ENCODE measurements at places on chromosomes 12 and 14.
A peak's percentile ranks its signal among the peaks of the same experiment; 100 is the strongest.

GRCh38 chr12:121786440-121786825 is 7.1 kb downstream of the RHOF start:
- peak; percentile 65 for DNase-seq

GRCh38 chr14:35202195-35202594 is 79.8 kb downstream of the PRORP start:
- DNase-seq: peak; percentile 9

DNA sequence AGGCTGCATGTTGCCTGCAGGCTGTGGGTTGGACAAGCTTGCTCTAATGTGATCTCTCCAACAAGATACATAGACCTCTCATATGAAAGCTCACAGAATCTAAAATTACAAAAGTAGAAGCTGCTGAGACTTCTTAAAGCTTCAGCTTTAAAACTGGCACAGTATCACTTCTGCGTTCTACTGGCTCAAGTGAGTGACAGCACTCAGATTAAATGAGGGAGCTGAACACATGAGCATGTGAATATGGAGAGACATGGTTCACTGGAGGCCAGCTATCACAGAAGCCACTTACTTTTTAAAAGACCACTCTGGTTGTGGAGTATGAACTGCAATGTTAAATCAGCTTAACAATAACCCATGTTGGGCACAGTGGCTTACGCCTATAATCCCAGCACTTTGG is 29.1 kb upstream of the ANO6 start:
- DNase-seq: no peak

GRCh38 chr14:50447461-50447860 is 50.8 kb upstream of the CDKL1 start:
- no peak for DNase-seq

GRCh38 chr12:124696693-124697476 is 129.5 kb upstream of the NCOR2 start:
- no peak for DNase-seq

DNA sequence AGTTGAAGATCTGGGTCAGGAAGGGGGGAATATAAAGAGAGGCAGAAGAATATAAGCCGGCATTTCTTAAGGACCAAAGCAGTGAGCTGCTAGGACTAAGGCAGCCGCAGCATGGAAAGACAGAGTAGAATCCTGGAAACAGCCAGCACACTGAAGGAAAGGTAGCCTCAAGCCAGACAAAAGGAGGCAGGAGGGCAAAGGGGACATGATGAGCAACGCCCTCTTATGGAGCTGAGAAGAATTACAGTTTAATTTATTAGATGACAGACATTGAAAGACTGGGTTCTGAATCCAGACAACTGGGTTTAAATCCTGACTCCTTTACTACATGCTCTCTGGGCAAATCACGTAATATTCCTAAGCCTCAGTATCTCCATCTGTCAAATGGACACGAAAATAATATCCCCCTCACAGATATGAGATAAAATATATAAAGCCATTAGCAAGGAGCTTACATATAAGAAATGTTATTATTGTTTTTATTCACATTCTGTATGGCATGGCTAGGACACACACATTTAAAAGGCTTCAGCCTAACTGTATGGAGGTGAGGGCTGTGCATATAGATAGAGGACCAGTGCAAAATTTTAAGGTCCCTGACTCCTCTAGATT is 8.1 kb upstream of the PCED1B start:
- no peak for DNase-seq

DNA sequence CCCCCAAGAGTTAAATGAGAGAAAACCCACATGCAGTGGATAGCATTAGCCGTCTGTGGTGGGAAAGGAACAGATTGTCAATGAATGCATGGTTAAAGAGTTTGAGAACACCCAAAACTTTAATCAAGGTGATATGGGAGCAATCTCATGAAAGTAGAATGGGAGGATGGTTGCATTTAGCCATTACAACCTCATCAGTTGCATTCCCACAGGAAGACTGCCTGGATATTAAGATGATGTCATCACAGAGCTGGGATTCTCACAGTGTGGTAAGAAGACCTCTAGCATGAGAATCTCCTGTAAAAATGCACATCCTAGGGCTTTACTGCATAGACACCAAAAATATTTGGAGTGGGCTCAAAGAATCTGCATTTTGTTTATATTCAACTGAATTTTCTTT is 284.9 kb downstream of the RGS6 start:
- no peak for DNase-seq

- no peak for DNase-seq
These were observed 88.9 kb upstream of the FRMD6 start for GRCh38 chr14:51562816-51563215.

DNA sequence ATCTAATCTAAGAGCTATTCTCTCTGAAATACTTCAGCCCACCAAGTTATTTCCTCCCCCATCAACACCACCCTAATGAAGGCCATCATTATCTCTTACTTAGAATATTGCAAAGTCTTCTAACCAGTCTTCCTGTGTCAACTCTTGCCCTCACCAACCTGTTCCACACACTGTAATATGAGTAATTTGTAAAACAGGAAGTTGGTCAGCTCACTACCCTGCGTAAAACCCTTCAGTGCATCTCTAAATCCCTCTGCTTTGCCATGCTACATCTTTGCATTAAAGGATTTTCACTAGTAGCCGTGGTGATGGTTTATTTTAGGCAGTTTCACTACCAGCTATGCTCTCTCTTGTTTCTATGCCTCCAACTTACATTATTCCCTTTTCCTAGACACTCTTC is 70.0 kb downstream of the KIF21A start:
- peak; percentile 1 for DNase-seq

DNA sequence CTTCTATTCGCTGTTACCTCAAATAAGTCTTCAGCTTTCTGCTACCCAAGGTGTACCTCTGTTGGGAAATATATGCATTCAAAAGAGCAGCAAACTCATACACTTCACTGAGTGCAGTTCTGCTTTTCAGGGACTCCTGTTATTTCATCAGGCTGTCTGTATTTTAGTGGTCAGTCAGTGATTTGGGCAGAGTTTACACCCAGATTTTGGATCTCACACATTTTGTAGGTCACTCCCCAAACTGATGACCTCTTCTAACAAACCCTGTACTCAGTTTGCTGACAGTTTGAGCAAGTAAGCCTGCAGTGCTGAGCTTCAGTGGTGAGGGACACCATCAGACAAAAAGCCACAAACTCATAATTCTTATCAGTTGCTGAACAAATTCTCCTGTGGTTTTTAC is 8.2 kb upstream of the WASHC4 start:
- DNase-seq: no peak

DNA sequence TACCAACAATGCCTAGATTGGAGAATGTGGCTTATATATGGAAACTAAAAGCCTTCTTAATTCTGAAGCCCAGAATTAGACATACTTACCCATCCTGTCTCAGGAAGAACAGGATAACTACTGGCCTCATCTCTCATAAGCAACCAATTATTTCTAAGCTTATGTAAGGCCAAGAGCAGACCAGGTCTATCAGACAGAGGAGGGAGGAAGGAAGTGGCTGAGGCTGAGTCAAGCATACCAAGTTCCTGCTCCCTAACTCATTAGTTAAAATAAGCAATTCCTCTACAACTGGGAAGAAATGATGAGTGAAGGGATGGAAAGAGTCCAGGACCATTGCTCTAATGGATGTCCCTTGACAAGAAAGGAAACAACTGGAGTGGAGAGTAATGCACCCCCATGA is 27.0 kb upstream of the INSM2 start:
- DNase-seq: no peak

GRCh38 chr12:15829949-15830348 is 40.8 kb upstream of the EPS8 start:
- DNase-seq: no peak

DNA sequence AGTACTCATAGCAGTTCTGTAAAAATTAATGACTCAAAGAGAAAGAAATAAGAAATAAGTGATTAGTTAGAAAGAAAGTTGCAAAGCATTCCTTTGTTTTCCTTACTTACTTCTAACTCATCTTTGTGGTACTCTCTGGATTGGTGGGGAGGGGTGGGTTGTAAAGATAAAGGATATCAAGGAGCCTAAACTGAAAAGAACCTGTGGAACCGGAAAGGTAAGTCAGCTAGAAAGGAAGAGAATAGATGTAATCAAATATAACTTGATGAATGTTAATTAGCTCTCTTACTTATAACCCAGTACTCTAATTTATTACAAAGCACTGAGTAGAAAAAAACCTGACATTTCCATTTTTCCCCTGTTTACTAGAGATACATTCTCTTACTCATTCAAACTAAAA is 37.5 kb upstream of the KRR1 start:
- DNase-seq: no peak

DNA sequence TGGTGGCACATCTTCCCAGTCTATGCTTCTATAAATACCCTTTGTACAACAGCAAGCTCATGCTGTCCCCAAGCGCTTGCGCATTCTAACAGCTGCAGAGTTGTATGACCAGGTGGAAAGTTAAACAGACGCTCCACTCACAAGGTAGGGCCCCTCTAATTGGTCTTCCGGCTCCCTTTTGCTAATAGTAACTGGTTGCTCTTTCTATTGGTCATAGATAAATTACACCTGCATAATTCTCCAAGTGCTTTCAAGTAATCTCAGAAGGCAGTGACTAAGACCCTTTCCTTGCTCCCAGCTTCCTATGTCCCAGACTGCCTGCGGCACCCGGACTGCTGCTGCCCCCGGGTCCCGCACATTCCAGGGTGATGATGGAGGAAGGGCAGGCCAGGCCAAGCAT is 6.1 kb upstream of the TSPAN9 start:
- DNase-seq: no peak

GRCh38 chr14:105322791-105323556 is 8.4 kb downstream of the PACS2 start:
- no peak for DNase-seq

DNA sequence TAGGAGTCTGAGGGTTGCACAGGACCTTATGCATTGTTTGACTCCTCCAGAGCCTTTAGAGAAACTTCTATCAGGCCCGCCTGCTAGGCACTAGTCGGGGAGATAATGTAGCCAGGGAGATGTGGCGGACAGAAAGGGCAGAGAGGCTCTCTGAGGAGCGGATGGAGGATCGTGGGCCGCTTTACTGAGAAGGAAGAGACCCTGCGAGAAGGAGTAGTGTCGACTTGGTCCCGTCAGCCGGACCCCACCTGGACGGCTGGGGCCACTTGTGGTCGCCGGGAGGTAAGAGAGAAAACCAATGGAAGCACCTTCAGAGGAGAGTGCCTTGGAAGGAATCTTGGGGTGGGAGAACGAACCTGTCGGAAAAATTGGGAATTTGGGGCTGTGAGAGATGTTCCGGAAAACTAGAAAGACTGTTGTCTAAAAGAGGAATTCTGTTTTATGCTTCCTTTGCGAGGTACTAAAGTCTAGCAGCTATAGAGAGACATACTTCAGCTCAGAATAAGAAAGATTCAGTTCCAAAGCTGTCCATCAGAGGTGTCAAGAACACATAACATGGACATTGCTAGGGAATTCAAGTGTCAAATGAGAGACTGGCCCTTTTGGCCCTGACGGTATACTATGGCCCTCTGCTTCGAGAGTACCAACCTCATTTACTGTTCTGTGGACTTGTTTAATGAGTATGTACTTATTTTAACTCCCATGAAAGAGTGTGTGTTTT is 660 bp upstream of the MCRS1 start:
- DNase-seq: peak; percentile 38

GRCh38 chr14:102262929-102263462 is 42.0 kb downstream of the MOK start:
- DNase-seq: no peak

- DNase-seq: peak; percentile 35
These were observed 24.7 kb upstream of the CSRNP2 start for GRCh38 chr12:51108136-51108535.

DNA sequence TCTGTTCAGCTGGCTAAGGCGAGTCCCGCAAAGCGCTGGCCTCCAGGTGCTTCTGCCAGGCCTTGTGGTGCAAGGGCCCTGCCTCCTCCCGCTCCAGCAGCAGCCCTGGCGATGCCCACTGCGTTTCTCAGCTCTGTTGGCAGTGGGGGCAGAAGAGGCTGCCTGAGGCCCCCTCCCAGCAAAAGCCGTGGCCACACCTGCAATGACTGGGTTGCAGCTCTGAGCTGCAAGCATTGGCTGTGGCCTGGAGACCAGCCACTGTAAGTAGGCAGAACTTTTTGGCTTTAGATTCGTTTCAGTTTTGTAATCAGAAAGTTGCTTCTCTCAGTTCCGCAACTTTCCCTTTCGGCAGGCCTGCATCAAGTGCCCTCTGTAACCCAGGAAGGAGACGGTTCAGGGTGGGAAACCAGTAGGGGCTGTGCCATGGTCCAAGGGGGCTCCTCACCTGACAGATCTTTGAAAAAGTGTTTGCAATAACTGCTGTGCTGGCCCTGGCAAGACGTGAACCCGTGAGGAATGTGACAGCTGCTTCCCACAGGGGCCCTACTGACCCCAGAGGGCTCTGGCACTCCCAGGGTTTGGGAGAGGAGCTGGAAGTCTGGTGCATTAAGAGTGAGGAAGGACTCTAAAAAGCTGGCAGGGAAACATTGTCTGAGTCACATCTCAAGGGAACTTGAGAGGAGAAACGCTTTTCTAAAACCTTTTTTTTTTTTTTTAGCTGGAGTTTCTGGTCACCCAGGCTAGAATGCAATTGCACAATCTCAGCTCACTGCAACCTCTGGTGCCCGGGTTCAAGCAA is 54.5 kb upstream of the MAX start:
- peak; percentile 45 for DNase-seq

- peak; percentile 72 for DNase-seq
These were observed 116.9 kb downstream of the FGD4 start for GRCh38 chr12:32516230-32516629.

DNA sequence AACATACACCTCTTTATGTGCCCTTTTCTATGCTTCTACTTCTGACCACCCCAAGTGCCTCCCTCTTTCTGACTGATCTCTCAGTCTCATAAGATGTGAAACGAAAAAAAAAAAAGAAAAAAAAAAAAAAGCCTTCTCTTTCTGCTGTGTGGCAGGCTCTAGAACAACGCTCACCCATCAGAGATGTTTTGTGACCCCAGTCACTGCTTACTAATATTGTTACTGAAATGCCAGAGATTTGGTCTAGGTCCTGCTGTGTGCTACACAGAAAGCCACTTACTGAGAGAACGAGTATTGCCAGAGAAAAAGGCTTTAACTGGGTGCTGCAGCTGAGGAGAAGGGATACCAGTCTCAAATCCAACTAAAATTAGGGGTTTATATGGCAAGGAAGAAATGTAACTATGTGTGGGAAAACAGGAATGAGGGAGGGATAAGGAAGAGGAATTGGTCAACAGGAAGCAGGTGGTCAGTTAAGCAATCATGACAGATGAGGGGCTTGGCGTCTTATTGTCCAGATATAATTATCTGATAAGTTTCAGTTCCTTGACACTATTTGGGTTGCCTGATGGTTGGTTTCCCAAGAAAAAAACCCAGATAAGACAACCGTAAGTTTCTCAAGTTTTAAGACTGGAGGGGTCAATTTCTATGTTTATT is 149.0 kb downstream of the NAV3 start:
- DNase-seq: no peak

GRCh38 chr12:116002890-116003536 is 274.5 kb downstream of the MED13L start:
- DNase-seq: peak; percentile 18

DNA sequence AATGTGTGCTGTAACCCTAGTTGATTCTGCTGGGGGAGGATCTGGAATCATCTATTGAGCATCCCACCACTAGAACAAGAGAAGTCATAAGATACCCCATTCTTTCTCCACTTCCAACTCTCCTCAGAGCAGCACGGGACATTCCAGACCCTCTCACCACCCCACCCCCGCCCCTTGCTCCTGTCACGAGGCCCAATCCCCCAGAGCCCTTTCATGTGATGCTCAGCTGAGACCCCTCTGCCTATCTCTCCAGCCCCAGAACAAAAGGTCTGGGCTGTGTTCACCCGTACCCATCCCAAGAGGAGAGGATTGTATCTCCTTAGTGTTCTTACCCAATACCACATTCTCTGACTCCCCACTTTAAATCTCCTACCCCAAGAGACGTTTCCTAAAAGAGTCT is 602 bp downstream of the PMEL start:
- no peak for DNase-seq

- peak; percentile 55 for DNase-seq
These were observed 75.4 kb downstream of the ETV6 start for GRCh38 chr12:11724888-11725311.
